ENCODE measurements at places on chromosomes 2 and 18. TPM values are rescaled to one million over a fixed set of nuclear protein-coding genes. Genes with fewer than 3 reads are reported as not detected.

GRCh38 chr2:106857882-106858478 lies 28.0 kb downstream of the ST6GAL2 start:
- H3K36me3 ChIP-seq: no peaks in the 10 kb centered on the region
- no peak for DNase-seq
- no peak overlapping the region for H3K4me3 ChIP-seq
- no peak overlapping the region for H3K27ac ChIP-seq
- no peaks in the 10 kb centered on the region for H3K27me3 ChIP-seq
- H3K4me1 ChIP-seq: no peaks in the 10 kb centered on the region

DNA sequence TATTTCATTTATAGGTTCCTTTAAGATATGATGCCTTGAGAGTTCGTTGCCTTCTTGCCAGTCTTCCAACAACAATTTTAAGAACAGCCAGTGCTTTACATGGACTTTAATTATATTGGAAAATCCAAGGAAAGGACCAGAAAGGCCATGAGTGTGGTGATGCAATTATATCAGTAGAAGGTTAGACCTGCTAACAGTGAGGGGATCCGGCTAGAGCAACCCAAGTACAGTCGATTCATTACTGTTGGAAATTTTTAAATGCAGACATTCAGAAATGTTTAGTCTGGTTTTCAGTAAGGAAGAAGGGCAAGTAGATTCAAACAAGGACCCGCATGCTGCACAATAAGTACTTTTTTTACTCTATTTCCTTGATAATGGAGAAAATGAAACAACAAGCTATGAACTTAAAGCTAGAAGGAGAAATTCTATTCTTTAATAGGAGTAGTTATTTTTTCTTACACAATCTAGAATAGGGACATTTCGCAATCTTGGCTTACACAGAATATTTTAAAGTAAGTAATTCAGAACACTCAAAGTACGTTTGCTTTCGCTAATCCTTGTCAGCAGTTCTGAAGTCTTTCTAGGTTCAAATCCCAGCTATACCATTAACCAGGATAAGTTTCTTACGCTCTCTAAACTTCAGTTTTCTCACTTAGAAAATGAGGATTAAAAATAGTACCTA lies 405.5 kb downstream of the MEIS1 start:
- H3K27me3 ChIP-seq: no peaks in the 10 kb centered on the region
- no peak overlapping the region for H3K4me3 ChIP-seq
- DNase-seq: no peak
- no peak overlapping the region for H3K27ac ChIP-seq
- no peaks in the 10 kb centered on the region for H3K36me3 ChIP-seq
- no peaks in the 10 kb centered on the region for H3K4me1 ChIP-seq

PDE11A gene
- not detected for total RNA-seq

- no peak overlapping the region for H3K27ac ChIP-seq
- H3K4me1 ChIP-seq: peaks cover 8% of the 10 kb centered on the region
- DNase-seq: peak; percentile 23
- H3K36me3 ChIP-seq: no peaks in the 10 kb centered on the region
- H3K27me3 ChIP-seq: peaks cover 17% of the 10 kb centered on the region
Observed at GRCh38 chr2:232438951-232439757, 16.8 kb upstream of the ALPI start.

GRCh38 chr2:73930386-73930785 lies 3.7 kb downstream of the DGUOK start:
- no peak overlapping the region for H3K4me3 ChIP-seq
- H3K27ac ChIP-seq: peak overlapping the region; percentile 97
- no peaks in the 10 kb centered on the region for H3K27me3 ChIP-seq
- H3K36me3 ChIP-seq: peaks cover 14% of the 10 kb centered on the region
- DNase-seq: no peak

IL37 gene
- total RNA-seq: not detected

- peaks cover 47% of the 10 kb centered on the region for H3K27me3 ChIP-seq
- DNase-seq: no peak
- peaks cover 4% of the 10 kb centered on the region for H3K36me3 ChIP-seq
- no peak overlapping the region for H3K4me3 ChIP-seq
Observed at GRCh38 chr2:26587994-26588393, 53.2 kb downstream of the CIB4 start.

DNA sequence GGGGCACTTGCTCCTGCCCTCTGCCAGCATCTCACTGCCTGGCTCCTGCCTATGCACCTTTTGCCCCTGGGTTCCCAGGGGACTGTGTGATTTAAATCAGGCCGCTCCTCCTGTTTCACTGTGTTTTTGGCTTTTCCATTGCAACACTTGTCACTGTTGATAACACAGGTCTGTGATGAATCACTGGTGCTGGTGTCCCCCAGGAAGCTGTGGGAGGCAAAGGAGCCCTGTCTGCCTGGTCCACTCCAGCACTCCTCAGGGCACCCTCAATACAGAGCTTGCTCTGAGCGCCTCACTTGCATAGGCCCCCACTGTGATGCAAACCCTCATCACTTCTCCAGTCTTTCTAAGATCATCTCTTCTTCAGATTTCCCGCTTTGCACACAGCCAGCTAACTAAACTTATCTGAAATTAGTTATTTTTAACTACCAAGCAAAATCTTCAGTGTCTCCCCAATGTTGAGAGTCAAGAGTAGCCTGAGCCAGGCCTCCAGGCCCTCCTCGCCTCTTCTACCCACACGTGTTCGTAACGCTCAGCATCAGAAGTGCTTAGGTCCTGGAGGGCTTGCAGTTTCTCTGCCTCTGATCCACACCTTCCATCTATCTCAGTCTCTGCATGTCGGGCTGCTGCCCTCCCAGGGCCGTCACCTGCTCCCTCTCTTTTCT lies 2.8 kb downstream of the TMEM18 start:
- H3K27ac ChIP-seq: peak overlapping the region; percentile 65
- DNase-seq: no peak
- H3K4me1 ChIP-seq: peaks cover 33% of the 10 kb centered on the region
- H3K4me3 ChIP-seq: peak overlapping the region; percentile 33
- H3K36me3 ChIP-seq: peaks cover 6% of the 10 kb centered on the region

NDUFB3 gene
- 23.7 TPM for total RNA-seq

PAPOLG gene
- 18.1 TPM for total RNA-seq

DNA sequence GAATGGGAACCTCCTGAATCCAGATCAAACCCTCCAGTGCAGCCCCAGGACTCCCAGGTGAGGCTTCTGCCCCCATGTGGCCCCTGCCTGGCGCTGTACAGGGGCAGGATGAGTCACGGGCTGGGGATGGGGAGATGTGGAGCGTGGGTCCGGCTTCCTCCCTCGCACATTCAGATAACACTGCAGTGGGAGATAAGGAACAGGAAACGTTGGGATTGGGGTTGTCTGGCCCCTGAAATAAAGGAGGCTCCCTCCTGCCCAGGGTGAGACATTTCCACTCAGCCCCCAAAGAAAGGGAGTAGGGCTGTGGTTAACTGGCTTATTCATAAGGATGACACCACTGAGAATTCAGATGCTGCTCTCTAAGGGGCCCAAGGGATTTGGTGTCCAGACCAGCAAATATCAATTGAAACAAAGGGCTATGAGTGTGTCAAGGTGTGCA lies 30.7 kb downstream of the IGFBP5 start:
- no peak overlapping the region for H3K4me3 ChIP-seq
- H3K27me3 ChIP-seq: peaks cover 46% of the 10 kb centered on the region
- no peaks in the 10 kb centered on the region for H3K36me3 ChIP-seq
- H3K4me1 ChIP-seq: peaks cover 2% of the 10 kb centered on the region
- DNase-seq: no peak
- H3K27ac ChIP-seq: no peak overlapping the region

SIX3 gene
- total RNA-seq: not detected

DNA sequence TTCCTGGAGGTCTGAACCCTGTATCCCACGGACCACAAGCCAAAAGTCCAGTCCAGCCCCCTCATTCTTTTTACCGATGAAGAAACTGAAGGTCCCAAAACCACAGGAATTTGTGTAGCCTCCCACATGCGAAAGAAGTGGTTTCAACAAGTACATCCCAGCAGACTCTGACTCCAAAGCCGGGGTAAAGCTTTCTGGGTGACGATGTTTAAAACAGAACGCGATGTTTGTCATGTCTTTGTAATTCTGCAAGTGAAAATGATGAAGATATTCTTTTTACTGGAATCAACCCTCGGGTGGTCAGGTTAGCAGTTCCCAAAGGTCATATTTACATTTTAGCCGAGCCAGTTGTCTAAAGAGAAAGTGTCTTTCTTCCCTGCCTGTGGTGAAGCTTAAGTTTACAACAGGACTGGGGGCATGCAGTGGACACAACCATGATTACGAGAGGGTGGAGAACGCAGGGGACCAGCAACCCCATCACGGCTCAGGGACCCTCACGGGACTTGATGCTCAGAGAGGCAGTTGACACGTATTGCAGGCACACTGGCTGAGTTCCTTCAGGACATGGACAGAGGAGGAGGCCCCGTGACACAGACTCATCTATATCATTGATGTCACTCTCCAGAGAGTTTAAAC lies 17.8 kb upstream of the TMEM131 start:
- no peak for DNase-seq
- H3K4me1 ChIP-seq: peaks cover 4% of the 10 kb centered on the region
- peaks cover 28% of the 10 kb centered on the region for H3K27me3 ChIP-seq
- H3K27ac ChIP-seq: no peak overlapping the region
- H3K4me3 ChIP-seq: no peak overlapping the region

COL5A2 gene
- total RNA-seq: 0.37 TPM

DNA sequence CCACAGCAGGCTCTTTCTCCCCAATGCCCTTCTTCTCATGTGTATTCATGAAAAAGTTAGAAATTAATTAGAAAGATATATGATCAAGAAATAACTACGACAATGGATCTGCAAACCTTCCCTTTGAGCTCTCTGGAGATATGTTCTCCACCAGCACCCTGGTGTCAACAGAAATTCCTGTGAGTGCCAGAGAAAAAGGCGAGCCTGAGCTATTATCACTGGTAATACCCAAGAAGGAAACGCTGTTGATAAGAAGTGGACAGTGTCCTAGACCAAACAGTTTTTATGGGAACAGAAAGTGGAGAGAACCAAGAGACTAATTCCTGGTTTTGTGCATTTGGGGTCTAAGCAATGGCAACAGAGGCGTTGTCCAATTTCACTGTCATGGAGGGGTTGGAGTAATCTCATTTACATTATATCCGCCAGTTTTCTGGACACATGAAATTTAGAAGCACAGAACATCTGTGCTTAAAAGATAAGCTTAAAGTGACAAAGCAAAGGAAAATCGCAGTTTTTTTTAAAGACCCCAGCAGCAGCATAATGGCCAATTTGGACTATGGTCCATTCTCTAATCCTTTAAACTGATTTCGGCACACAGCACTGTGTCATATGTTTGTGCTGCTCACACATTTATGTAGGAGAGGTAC lies 47.2 kb upstream of the CDC42EP3 start:
- H3K27ac ChIP-seq: no peak overlapping the region
- DNase-seq: no peak
- no peaks in the 10 kb centered on the region for H3K4me1 ChIP-seq
- no peaks in the 10 kb centered on the region for H3K36me3 ChIP-seq

- H3K27me3 ChIP-seq: peaks cover 5% of the 10 kb centered on the region
- no peak overlapping the region for H3K4me3 ChIP-seq
- no peaks in the 10 kb centered on the region for H3K36me3 ChIP-seq
- DNase-seq: no peak
Observed at GRCh38 chr2:42949125-42949524, 156.7 kb upstream of the HAAO start.

PTPRN gene
- not detected for total RNA-seq

- H3K36me3 ChIP-seq: peaks cover 9% of the 10 kb centered on the region
- H3K4me1 ChIP-seq: peaks cover 10% of the 10 kb centered on the region
- H3K4me3 ChIP-seq: peak overlapping the region; percentile 79
- H3K27ac ChIP-seq: no peak overlapping the region
- H3K27me3 ChIP-seq: peaks cover 49% of the 10 kb centered on the region
- no peak for DNase-seq
Observed at GRCh38 chr2:127422559-127423477, 4.6 kb downstream of the PROC start.

DNA sequence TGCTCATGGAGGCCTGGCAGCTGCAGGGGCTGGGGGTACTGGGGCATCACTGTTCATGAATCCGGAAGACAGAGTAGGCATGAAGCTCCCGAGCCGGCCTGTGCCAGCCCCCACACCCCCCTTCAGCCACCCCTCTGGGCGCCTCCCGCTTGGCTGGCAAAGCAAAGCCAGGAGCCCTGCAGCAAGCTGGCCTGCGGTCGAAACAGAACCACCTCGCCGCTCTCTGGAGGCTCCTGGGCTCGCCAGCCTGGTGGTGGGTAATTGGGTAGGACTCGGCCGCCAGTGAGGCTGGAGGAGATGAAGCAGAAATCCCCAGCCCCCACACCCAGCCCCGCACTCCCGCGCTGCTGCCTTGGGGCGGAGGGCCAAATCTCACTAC lies 70.9 kb upstream of the GPC1 start:
- H3K4me3 ChIP-seq: no peak overlapping the region
- H3K36me3 ChIP-seq: no peaks in the 10 kb centered on the region
- no peak overlapping the region for H3K27ac ChIP-seq
- H3K4me1 ChIP-seq: no peaks in the 10 kb centered on the region

DNA sequence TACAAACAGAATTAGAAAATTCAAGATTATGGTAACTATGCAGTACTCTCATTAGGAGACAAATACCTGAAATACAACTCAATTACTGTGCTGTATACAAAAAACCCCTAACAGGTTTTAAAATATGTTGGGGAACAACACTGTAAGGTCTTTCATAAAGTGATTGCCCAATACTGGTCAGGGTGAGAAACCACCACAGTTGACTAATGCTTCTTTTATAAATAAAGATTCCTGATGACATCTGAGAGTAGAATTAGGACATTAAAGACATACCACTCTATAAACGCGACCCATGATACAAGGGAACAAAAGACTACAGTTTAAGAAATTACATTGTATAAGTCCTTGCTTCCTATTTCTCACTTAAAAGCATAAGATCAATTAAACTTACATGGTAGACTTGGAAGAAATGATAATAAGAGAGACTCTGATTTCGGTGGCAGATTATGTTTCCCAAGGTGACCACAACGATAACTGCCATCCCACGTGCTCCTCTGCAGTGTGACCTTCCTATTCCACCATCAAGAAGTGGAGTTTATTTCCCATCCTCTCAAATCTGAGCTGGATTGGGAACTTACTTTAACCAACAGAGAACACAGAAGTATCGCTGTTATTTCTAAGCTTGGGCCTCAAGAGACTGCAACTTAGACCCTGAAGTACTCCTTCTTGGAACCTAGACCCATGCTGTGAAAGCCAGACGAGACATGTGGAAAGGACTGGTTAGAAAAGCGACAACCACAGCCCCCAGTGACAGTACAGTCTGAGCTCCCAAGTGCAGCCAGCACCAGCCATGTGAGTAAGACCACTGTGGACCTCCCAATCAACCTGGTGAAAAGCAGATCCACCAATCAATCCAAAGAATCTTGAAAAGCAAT lies 52.3 kb downstream of the ZNF521 start:
- no peak for DNase-seq
- no peaks in the 10 kb centered on the region for H3K4me1 ChIP-seq
- no peak overlapping the region for H3K4me3 ChIP-seq

ASB18 gene
- not detected for total RNA-seq

DNA sequence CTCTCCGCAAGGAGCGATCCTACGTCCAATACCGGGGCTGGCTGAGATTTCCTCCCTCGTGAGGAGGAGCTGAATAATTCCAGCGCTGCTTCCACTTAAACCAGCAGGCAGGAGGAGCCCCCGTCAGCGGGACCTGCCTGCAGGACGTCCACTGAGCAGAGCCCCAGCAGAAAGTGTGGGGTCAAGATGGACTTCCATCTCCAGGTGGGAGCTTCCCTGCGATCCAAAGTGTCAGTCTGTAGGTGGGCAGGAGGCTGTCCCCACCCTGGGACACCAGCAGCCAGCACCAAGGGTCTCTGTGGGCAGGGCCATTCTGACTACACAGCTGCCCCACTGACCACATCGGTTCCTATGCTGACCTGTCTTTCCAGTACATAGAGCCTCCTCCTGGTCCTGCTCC lies 462 bp upstream of the OTOS start:
- H3K27me3 ChIP-seq: peaks cover 16% of the 10 kb centered on the region
- H3K36me3 ChIP-seq: no peaks in the 10 kb centered on the region
- no peak overlapping the region for H3K4me3 ChIP-seq
